ENCODE measurements at places on chromosomes 4 and X. TPM values are rescaled to one million over a fixed set of nuclear protein-coding genes. Genes with fewer than 3 reads are reported as not detected.

DNA sequence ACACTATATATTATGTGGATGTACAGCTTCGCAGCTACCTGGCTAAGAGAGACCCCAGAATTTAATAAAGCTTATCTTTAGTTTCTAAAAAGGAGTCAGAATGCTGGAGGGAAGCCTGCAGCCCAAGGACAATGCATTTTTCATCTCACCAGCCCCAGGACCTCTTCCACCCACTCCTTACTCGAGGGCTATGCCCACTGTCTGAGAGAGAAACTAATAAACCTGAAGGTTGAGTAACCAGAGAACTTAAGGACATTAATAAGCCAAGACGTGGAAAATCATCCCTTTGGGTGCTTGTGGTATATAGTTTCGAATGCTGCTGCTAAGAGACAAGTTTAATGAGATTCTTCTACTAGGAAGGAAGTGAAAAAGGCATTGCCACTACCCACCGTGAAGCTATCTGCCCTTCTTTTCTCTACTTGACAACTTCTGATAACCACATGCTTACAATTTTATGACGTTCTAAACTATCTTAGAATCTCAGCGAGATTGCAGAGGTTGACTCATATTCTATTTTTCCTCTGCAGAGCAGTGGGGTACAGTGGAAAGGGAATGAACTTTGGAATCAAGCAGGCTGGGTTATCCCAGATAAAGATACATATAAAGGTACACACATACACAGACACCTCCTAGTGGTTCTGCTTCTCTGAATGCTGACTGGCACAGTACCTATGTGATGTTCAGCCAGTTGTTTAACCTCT is 3.3 kb downstream of the RELL1 start:
- peak overlapping the region; percentile 62 for H3K4me3 ChIP-seq
- no peak for DNase-seq
- peaks cover 4% of the 10 kb centered on the region for H3K36me3 ChIP-seq
- H3K4me1 ChIP-seq, result peaks cover 26% of the 10 kb centered on the region
- no peaks in the 10 kb centered on the region for H3K27me3 ChIP-seq

Gene LRRC66
- total RNA-seq, result 0.17 TPM

GRCh38 chrX:39773150-39773549 is 324.6 kb downstream of the BCOR start:
- no peak for DNase-seq
- H3K4me1 ChIP-seq, result peaks cover 8% of the 10 kb centered on the region
- H3K36me3 ChIP-seq, result no peaks in the 10 kb centered on the region
- no peak overlapping the region for H3K27ac ChIP-seq
- no peaks in the 10 kb centered on the region for H3K27me3 ChIP-seq
- H3K4me3 ChIP-seq, result no peak overlapping the region

GRCh38 chr4:174215961-174216680 is 67.3 kb downstream of the FBXO8 start:
- no peak overlapping the region for H3K27ac ChIP-seq
- DNase-seq, result no peak
- H3K27me3 ChIP-seq, result peaks cover 88% of the 10 kb centered on the region
- H3K4me3 ChIP-seq, result peak overlapping the region; percentile 9
- no peaks in the 10 kb centered on the region for H3K36me3 ChIP-seq

GRCh38 chr4:17096692-17097091 is 198.2 kb upstream of the LDB2 start:
- no peak for DNase-seq
- H3K4me1 ChIP-seq, result peaks cover 9% of the 10 kb centered on the region
- no peak overlapping the region for H3K27ac ChIP-seq

GRCh38 chr4:164648151-164648848 is 105.6 kb upstream of the SMIM31 start:
- H3K4me1 ChIP-seq, result no peaks in the 10 kb centered on the region
- H3K4me3 ChIP-seq, result no peak overlapping the region
- DNase-seq, result no peak
- no peaks in the 10 kb centered on the region for H3K36me3 ChIP-seq
- no peak overlapping the region for H3K27ac ChIP-seq

Gene ARHGAP6
- total RNA-seq, result 0.07 TPM

GRCh38 chr4:10084651-10085358 is 31.8 kb downstream of the WDR1 start:
- H3K27me3 ChIP-seq, result no peaks in the 10 kb centered on the region
- H3K4me1 ChIP-seq, result no peaks in the 10 kb centered on the region
- H3K4me3 ChIP-seq, result no peak overlapping the region
- peaks cover 13% of the 10 kb centered on the region for H3K36me3 ChIP-seq

GRCh38 chr4:72843466-72843865 is 226.1 kb downstream of the COX18 start:
- H3K36me3 ChIP-seq, result no peaks in the 10 kb centered on the region
- no peaks in the 10 kb centered on the region for H3K27me3 ChIP-seq
- no peaks in the 10 kb centered on the region for H3K4me1 ChIP-seq
- DNase-seq, result no peak
- H3K27ac ChIP-seq, result no peak overlapping the region

- H3K27ac ChIP-seq, result no peak overlapping the region
- H3K27me3 ChIP-seq, result peaks cover 10% of the 10 kb centered on the region
- H3K4me1 ChIP-seq, result peaks cover 7% of the 10 kb centered on the region
- H3K36me3 ChIP-seq, result peaks cover 5% of the 10 kb centered on the region
- no peak for DNase-seq
Observed at GRCh38 chrX:72714478-72714916, 391 bp upstream of the PHKA1 start.

- H3K4me3 ChIP-seq, result no peak overlapping the region
- H3K4me1 ChIP-seq, result no peaks in the 10 kb centered on the region
- no peaks in the 10 kb centered on the region for H3K36me3 ChIP-seq
- no peak for DNase-seq
Observed at GRCh38 chr4:96593422-96593821, 753.5 kb downstream of the PDHA2 start.

Gene SOD3
- total RNA-seq, result not detected

Gene CFAP299
- not detected for total RNA-seq

DNA sequence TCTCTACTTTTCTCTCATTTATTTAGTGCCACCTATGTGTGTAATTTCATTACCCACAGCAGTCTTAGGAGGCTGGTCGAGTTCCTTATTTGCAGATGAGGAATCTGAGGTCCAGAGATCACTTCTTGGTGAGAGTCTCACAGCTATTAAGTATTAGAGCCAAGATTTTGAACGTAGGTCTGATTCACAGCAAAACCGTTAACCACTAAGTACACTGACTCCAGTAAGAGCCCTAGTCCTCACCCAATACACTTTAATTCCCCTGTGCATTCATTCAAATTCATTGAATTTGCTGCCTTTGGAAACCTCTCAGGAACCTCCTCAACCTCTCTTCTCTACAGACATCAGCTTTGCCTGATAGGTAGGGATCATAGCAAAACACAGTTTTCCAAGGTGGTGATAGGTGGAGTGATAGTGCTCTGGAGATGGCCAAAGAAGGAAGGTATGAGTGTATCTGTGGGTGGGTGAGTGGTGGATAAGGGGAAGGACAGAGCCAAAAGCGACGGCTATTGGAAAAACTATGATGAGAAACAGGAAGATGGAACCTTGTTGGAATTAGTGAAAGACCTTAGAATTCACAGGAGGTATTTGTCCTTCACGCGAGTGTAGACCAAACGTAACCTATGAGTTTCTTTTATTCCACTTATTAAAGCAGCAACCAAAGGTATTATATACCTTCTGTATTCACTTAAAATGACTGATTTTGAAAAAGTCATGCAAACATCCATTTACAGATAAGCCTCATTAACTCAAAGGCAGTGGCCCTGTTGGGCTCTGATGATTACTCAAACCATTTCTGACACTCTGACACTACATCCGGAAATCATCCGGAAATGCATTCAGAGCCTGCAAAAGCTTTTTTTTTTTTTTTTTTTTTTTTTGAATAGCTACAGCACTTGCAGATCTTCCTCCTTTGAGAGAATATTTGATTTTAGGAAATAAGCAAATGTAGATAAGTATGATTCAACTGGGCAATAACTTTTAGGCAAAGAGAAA is 6.3 kb downstream of the FMR1 start:
- peaks cover 57% of the 10 kb centered on the region for H3K4me1 ChIP-seq
- peak overlapping the region; percentile 81 for H3K4me3 ChIP-seq
- no peaks in the 10 kb centered on the region for H3K27me3 ChIP-seq

DNA sequence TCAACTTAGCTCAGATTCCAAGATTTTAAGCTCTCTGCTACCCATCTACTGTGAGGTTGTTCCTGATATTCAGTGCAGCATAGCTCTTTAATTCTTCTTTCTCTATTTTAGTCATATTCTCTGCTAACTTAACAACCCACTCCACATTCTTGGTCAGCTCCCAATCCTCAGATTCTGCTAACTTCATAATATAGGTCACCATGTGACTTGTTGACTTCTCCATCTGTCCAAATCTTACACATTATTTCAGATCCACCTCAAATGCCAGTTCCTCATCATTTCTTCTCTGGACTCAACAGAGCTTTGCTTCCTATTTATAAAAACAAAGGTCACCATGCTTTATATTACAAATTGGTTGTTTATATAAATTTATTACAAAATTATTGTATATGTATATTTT is 29.3 kb upstream of the RXFP1 start:
- no peaks in the 10 kb centered on the region for H3K36me3 ChIP-seq
- H3K27me3 ChIP-seq, result no peaks in the 10 kb centered on the region
- H3K4me3 ChIP-seq, result no peak overlapping the region
- H3K4me1 ChIP-seq, result no peaks in the 10 kb centered on the region
- no peak for DNase-seq

- no peak overlapping the region for H3K4me3 ChIP-seq
- no peak for DNase-seq
- H3K27ac ChIP-seq, result no peak overlapping the region
- no peaks in the 10 kb centered on the region for H3K36me3 ChIP-seq
Observed at GRCh38 chrX:15864023-15864422, 9.4 kb upstream of the AP1S2 start.

- H3K27ac ChIP-seq, result no peak overlapping the region
- no peaks in the 10 kb centered on the region for H3K4me1 ChIP-seq
- DNase-seq, result no peak
- H3K4me3 ChIP-seq, result no peak overlapping the region
Observed at GRCh38 chr4:41665636-41666207, 82.8 kb downstream of the PHOX2B start.

DNA sequence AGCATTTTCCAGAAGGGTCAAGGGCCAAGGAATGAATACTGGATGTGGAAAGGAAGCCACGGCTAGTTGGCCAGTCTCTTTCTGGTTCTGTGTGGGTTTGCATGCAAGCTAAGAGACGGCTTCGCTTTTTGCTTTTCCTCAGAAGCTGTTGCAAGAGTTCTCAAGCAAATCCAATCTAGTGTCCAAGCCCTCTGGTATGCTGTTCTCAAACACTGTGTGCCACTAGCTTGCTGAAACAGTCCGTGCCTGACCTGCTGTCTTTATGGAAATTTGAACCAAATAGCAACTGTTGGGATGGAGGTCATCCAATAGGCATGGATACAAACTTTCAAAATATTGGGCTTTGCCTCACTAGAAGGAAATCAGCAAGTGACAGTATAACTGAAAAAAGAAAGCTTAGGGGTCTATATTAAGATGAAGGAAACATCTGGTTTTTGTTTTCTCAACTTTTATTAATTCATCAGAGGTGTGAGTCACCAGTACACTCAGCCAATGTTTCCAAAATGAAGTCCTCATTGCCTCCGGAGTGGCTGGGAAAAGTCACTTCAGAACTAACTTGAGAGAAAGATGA is 70.5 kb downstream of the SLC9A6 start:
- H3K4me3 ChIP-seq, result no peak overlapping the region
- peaks cover 5% of the 10 kb centered on the region for H3K27me3 ChIP-seq
- H3K36me3 ChIP-seq, result no peaks in the 10 kb centered on the region

DNA sequence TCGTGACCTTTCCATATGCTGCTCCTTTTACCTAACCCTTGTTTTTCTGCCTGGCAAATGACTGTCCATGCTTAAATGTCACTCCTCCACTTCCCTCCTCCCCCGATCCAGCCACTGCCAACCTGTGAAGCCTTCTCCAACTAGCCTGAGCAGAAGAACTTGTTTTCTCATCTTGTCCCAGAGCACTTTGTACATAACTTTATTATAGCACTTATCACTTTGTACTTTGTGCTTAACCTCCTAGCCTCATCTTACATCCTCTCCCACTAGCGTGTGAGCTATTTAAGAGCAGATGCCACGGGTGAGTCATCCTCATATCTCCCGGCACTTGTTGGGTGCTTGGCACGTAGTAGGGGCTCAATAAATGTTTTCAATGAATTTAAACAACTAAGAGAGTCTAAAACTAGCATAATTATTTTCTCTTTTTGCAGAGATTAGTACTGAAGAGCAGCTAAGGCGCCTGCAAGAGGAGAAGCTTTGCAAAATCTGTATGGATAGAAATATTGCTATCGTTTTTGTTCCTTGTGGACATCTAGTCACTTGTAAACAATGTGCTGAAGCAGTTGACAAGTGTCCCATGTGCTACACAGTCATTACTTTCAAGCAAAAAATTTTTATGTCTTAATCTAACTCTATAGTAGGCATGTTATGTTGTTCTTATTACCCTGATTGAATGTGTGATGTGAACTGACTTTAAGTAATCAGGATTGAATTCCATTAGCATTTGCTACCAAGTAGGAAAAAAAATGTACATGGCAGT is 46.9 kb downstream of the XIAP start:
- no peak for DNase-seq
- peaks cover 10% of the 10 kb centered on the region for H3K36me3 ChIP-seq
- peaks cover 5% of the 10 kb centered on the region for H3K4me1 ChIP-seq
- H3K4me3 ChIP-seq, result no peak overlapping the region

DNA sequence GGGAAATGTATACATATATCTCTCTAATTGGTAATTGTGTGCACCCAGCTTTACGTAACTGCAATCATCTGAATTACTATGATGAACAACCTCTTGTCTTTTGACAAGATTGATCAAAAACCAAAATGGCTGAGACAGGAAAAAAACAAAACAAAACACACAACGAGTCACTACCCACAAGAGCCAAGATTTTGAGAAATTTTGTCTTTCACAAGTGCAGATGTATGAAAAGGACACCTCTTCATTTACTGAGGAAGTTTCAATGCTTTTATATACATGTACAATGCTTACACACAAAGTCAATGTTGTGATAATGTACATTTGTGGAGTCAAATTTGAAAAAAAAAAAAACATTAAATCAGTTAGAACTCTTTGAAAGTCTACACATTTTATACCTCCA is 224.6 kb downstream of the SCFD2 start:
- DNase-seq, result no peak
- no peaks in the 10 kb centered on the region for H3K4me1 ChIP-seq
- H3K36me3 ChIP-seq, result no peaks in the 10 kb centered on the region
- H3K27me3 ChIP-seq, result no peaks in the 10 kb centered on the region

GRCh38 chr4:141645611-141646340 is 9.4 kb downstream of the IL15 start:
- H3K27me3 ChIP-seq, result no peaks in the 10 kb centered on the region
- no peak overlapping the region for H3K27ac ChIP-seq
- no peaks in the 10 kb centered on the region for H3K36me3 ChIP-seq

Gene TSPAN6
- not detected for total RNA-seq

All from natural killer cell treated with Interleukin-12 subunit alpha and Interleukin-12 subunit beta and Interleukin-15 and Interleukin-18, amount 100 ng/mL, for 72 hours (primary cell).